ENCODE measurements at places on chromosomes 11 and 22.

- DNase-seq = no peak
Observed at GRCh38 chr11:12922980-12923507, 86.1 kb upstream of the RASSF10 start.

GRCh38 chr11:33490842-33491370 lies 209.7 kb downstream of the C11orf91 start:
- DNase-seq = no peak

DNA sequence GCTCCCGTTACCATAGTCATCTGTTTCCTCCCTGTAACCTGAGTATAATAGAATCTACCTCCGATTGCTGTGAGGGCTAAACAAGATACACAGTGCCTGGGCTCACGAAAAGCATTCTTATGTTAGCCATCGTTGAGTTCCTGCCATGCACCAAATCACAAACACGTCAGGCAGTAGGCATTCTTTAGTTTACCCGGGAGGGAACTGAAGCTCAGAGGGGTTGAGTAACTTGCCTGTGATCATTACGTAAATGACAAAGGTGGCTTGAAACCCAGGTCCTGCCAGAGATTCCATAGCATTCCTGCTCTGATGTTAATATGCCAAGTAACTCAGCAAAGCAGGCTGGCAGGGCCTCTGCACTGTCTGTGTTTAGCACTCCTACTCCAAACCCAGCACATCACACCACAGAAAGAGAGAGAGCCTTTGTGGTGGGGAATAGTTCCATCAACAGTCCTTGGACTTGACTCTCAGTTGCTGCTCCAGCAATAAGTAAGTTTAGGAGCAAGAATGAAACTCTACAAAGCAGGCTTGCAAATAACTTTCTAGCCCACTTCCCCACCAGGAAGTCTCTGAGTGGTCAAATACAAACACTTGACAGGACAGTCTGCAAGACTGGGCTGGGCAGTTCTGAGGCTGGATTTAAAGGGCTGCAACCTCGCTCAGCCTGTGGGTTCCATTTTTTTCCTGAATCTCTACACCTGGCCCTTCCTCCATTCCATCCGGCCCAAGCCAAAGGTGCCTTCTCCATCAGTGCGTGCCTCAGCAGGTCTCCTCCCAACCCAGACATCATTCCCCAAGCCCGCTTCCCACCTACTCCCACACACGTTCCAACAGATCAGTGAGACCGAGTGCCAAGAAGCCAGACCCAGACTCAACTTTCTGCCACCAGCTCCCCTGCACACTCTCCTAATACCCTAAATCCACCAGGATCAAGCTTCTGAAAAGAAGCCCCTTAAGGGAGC lies 1.1 kb downstream of the SCN2B start:
- no peak for DNase-seq

DNA sequence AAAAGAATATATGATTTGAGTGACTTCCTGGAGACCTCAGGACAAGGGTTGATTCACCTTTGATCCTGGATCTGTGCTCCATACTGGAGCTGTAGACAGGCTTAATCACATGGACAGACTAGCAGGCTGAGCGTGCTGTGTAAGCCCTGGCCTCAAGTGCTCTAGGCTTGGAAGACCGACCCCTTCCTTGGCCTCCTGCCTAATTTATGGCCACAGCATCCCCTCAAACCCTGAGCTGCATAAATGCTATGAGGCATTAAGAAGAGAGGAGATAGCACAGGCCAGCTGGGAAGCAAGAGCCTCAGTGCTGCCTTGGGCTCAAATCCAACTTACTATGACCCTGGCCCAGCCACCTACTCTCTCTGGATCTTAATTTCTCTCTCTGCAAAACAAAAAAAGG lies 385.1 kb downstream of the BUD13 start:
- no peak for DNase-seq

DNA sequence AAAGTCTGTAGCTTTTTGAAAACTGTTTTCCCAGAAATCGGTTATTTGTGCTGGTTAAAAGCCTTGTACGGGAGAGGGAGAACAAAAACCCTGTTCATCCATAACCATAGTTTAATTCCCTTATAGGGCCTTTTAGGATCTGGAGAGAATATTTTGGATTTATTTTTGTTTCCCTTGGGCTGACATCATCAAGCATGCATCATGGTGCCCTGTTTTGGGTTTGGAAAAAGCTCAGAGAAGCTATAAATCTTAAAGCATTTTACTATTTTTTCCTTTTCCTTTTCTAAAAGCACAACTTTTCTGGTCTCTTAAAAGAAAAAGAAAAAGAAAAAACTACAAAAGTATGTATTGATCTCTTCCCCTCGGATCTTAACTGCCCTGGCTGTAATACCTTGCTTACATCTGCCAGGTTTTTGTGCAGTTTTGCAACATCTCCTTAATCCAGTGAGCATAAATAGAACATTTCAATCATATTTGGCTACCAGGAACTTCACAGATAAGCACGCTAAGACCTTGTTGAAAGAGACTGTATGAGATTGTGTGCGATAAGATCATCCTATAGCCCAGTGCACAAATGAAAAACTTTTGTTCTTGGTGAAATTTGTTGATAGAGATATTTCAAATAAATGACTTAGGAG lies 88.0 kb downstream of the ZBTB16 start:
- DNase-seq = no peak

DNA sequence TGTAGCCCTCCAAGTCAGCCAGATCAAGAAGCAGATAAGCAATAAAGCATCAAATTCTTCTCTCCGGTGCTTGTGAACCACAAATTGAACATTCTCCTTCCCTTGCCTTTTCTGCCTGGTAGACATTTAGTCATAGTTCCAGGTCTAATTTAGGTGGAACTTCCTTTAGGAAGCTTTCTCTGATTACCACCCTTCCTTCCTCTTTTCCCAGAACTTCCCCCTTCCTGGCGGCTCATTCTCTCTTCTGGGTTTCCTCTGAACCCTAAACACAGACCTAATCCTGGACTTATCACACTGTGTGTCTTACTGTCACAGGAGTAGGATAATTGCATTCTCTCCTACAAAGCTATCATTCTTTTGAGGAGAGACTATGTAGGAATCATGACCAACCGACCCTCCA lies 61.9 kb downstream of the RCN1 start:
- DNase-seq = no peak

- DNase-seq = no peak
Observed at GRCh38 chr22:37419969-37420685, 7.2 kb downstream of the ELFN2 start.

- peak; percentile 19 for DNase-seq
Observed at GRCh38 chr11:77127235-77127911, 673 bp upstream of the MYO7A start.

- no peak for DNase-seq
Observed at GRCh38 chr22:42202669-42203068, 67.8 kb downstream of the TCF20 start.

GRCh38 chr11:31240340-31240904 lies 129.1 kb downstream of the DCDC1 start:
- peak; percentile 33 for DNase-seq

GRCh38 chr11:67648140-67648795 lies 2.3 kb downstream of the ACY3 start:
- DNase-seq = peak; percentile 18

GRCh38 chr11:46259971-46260560 lies 17.4 kb upstream of the CREB3L1 start:
- DNase-seq = no peak

All from NCI-H460 (cell line).